ENCODE measurements at places on chromosomes 4 and X.
A peak's percentile ranks its signal among the peaks of the same experiment; 100 is the strongest.

GRCh38 chr4:47213106-47213505 is 181.7 kb downstream of the GABRB1 start:
- no peak for DNase-seq

- DNase-seq, result no peak
Measured at GRCh38 chrX:2701600-2701999, 10.5 kb downstream of the CD99 start.

- DNase-seq, result peak; percentile 38
Measured at GRCh38 chrX:68511255-68511654, 12.4 kb downstream of the YIPF6 start.

DNA sequence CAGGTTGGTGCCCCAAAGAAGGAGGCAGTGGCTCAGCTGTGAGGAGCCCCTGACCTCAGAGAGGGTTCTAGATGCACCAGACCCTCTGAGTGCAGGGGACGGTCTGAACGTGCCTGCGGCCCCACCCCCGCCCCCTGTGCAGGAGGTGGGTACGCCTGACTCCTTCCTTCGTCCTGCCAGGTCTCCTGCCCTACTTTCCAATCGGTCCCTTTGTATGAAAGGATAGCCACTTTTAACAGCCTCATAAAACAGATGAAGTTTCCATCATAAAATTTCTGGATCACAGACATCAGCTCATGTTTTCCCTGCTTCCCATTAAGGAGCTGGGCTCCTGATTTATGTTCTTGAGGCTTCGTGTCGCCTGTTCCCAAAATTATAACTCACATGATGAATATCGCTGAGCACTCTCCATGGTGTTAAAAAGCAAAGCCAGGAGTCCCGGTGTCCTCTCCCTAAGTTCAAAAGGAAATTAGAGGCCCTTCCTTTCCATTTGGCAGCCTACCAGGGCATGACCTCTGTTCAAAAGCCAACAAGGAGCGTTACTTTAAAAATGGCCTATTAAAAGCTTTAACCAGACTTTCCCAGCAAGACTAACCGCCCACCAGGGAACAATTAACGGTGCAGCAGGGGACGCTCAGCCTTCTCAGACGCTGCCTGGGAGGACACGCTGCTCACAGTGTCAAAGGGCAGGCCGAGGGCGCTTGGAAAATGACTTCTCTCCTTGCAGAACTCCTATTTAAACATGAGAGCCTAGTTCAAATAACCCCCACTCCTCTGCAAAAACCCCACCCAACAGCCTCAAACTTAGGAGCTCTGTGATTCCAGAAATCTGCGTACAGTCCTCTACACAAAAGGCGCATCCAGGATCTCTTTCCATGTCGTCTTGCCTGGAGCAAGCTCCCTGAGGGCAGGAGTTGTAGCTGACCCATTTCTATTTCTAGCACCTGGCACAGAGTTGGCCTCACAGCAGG is 181.9 kb downstream of the AFAP1 start:
- DNase-seq, result no peak

GRCh38 chr4:128796934-128797333 is 12.6 kb upstream of the JADE1 start:
- no peak for DNase-seq

DNA sequence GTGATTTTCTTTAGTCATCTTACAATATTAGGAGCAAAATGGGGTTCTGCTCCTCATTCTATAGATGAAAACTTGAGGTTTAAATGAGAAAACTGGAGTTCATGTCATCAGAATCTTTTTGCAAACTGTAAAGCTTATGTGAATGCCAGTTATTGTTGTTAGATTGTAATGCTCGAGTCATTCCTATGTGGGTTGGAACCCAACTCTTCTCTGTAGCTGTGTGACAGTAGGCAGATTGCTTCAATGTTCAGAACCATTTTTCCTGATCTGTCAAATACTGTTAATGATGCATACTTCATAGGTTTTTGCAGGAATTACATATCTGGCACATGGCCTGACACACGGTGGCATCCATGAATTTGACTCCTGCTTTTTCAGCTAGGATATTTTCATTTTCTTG is 178.9 kb downstream of the RAPGEF2 start:
- no peak for DNase-seq

DNA sequence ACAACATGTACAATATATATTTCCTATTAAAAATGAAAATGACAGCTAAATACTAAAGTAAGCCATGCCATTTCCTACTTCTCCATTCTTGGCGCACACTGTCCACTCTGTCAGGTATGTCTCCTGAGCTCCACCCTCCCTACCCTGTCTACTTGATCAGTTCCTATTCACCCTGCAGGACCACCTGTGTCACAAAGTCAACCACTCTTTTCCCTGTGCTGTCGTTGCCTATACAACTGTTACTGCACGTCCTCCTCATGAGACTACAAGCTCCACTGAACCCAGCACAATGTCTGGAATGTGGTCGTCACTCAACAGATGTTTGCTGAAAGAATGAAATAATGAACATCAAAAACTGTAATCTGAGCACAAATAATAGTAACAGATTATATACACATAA is 54.9 kb downstream of the SLC9A7 start:
- no peak for DNase-seq

DNA sequence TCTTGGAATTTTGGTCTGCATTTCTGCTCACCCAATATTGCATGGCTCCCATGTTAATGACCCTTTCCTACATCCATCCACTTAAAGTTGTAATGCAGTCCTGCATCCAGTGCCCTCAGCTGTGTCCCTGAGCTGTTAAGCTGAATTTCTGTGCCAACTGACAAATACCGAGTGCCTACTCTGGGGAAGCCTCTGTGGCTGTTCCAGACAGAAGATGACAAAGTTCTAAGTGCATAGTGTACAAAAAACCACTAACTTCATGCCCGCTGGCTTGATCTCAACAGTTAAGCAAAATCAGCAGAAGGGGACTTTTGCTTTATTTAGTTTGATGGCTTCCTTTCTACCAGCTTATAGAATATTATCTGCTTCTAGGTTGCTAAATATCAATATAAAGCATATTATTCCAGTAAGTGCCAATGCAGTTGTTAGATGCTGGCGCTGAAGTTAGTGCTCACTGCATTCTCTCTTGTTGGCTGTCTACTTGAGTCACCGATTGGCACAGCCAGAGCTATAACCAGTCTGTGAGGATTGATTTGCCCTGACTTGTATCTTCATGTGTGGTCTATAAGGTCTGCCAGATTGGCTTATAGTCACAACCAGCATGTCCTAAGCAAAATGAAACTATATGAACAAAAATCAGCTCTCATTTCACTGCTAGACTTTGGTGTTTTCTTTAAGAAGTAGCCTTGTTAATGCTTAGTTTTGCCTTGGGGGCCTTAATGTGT is 98.9 kb downstream of the KLHL8 start:
- DNase-seq, result no peak

GRCh38 chrX:10591363-10592335 is 28.7 kb downstream of the MID1 start:
- no peak for DNase-seq

DNA sequence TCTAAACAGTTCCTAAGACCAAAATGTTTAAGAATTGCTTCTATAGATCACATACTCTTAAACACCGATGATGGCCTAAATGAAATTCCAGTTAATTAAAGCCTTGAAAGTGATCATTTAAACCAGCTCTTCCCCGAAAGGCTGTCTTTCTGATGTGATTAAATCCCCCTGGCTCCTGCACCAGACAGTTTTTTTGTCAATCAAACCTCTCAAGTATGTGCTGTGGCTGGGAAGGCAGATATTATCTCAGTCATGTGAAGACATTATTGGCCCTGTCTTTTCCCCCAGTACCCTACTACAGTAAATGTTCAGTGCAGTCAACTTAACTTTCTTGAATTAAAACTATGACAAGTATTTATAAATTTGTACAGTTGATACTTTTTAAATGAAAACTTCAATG is 121.0 kb upstream of the MYOZ2 start:
- DNase-seq, result no peak

DNA sequence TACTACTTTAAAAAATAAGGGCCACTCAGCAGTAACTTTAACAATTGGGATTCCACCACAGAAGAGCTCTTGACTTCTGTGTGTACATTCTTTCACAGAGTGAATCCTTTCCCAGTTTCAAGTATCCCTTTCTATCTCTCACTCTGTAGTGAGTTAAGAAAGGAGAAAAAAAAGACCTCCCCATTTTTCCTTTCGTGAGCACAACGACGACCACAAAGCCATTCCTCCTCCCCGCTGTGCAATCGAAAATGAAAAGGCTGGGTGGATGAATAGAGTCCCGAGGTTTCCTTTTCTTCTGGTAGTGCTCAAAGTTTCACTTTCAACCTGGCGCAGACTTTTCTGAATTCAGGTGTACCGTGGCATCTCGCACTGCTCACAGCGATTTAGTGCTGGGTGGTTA is 58.0 kb downstream of the TAB3 start:
- DNase-seq, result no peak

- DNase-seq, result peak; percentile 92
Measured at GRCh38 chrX:1903236-1903935, 288.5 kb downstream of the ASMT start.
